H54 (cell line): ENCODE measurements at places on chromosomes 1 and 21.
A peak's percentile ranks its signal among the peaks of the same experiment; 100 is the strongest.

DNA sequence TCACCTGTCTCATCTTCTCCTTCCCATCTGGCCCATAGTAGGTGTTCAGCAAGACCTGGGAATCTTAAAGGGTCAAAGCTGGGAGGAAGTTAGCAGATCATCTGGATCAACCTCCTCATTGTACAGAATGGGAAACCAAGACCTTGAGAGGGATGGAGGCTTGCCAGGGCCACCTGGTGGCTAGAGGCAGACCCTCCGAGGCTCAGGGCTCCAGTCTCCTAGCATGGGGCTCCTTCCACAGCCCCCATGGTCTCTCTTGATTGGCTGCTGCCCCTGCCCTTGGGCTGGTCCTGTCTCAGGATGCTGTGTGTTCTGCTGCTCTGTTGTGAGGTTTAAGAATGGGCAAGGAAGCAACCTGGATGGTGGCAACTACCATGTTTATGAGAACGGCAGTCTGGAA lies 68.7 kb upstream of the CNTN2 start:
- no peak for DNase-seq

DNA sequence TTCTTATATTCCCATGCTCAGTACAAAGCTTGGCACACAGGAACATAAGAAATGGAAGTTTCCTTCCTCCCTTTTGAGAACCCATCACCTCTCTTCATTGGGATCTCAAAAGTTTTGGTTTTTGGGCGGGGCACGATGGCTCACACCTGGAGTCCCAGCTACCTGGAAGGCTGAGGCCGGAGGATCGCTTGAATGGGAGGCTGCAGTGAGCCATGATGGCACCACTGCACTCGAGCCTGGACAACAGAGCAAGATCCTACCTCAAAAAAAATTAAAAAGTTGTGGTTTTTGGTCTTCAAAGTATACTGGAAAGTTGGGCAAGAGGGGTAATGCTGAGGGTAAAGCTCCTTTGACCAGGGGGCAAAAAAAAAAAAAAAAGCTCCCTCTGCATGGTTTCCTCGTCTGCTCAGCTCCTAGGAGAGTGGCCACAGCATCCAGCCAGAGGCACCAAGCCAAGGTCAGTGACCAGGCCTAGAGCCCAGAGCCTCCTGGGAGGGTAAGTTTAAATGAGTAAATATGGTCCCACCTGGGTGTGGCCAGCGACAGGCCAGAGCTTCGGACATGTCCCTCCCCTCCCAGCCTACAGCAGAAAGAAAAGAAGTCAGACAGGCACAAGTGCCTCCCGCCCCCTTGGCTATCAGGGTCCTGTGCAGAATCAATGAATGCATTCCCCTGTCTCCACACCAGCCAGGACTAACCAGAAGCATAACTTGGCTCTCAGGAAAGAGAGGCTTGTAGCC lies 5.0 kb downstream of the MEF2D start:
- no peak for DNase-seq

DNA sequence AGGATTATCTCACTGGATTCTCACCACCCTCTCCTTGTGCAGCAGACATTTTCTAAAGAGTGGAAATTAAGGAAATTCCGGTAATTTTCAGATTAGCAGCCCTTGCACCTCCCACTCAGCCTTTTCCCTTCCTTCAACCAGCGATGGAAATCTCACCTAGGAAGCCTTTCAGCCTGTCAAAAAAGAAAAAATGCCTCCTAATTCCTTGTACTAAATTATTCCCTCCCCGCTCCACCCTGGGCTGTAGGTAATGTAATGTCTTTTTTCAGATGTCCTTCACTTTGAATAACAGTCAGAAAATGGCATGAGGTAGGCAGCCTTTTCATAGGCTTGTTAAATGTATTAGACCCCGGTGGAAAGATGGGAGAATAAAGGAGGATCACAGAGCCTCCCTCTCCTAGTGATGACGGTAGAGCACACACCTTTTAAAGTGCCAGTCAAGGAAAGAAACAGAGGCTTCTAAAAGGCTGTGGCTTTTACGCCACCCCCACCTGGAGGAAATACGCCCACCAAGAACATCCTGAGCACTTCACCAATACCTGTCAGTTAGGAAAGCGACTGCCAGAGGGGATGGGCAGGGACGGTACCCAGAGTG lies 62.8 kb upstream of the NEK2 start:
- DNase-seq: no peak

GRCh38 chr1:14113841-14114567 lies 414.0 kb downstream of the PRDM2 start:
- DNase-seq: peak; percentile 37

DNA sequence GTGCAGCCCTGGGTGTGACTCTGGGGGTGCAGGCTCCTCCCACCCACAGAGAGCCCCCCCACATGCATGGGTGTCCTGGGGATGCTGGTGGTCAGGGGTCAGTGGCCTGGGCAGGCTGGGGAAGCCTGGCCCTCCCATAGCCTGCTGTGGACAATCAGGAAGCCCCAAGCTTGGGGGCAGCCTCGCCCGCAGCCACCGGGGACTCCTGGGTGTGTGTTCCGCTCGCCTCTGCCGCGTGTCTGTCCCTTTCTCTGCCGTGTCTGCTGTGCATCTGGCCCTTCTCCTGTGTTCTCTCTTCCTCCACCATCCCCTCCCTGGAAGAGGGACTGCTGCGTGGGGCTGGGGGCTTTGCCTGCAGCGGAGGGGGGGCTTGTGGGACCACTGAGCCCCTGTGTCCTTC lies 22.9 kb downstream of the AGRN start:
- DNase-seq: no peak

DNA sequence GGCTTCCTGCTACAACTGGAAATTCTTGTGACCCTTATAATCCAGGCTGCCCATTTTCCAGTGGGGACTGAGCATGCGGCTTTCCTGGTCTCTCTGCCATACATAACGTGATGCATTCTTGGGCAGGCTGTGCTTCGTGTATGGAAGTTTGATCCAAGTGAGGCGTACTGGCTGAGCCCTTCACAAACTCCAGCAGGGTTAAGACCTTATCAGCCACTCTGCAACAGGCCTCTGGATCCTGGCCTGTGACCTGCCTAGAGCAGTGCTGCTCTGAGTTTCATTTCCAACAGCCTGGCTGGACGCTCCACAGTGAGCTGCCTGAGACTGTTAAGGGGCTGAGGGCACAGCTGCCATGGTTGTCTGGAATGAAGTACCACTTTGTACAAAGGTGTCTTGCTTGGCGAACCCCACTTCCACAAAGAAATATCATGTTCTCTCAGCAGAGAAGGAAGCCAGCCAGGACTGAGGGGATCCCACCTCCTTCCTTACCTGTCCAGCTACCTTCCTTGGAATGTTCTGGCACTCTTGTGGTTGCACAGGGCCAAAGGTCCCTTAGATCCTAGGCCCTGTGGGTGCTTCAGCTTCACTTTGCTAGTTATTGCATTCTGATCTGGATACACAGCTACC lies 28.5 kb upstream of the XPR1 start:
- DNase-seq: no peak

DNA sequence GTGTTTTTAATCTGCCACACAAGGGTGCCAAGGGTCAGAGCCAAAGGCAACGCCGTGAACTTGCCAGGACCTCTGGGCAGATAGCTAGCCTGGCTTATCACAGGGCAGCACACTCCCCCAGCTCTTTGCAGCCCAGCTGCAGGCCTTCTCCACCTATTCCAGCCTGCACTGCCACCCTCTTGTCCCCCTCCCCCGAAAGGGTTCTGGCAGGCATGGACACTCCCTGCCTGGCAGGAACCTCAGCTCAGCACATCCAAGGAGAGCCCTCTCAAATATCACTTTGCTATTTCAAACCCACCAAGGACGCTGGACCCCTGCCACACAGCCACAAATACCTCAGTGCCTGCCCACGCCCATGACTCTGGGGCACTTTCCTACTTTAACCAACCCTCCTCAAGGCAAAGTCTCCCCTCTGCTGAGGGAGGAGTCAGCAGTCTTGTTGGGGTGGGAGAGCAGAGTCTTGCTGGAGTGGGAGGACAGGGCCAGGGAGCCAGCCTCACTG lies 9.1 kb downstream of the SSBP3 start:
- no peak for DNase-seq

GRCh38 chr1:115461526-115461925 lies 123.5 kb upstream of the NGF start:
- no peak for DNase-seq
